Stimulated activated CD4-positive, alpha-beta T cell treated with anti-CD3 and anti-CD28 coated beads, Interleukin-4, amount 100 ng/mL, for 1 hour (primary cell): ENCODE measurements at places on chromosomes 5 and 9.

DNA sequence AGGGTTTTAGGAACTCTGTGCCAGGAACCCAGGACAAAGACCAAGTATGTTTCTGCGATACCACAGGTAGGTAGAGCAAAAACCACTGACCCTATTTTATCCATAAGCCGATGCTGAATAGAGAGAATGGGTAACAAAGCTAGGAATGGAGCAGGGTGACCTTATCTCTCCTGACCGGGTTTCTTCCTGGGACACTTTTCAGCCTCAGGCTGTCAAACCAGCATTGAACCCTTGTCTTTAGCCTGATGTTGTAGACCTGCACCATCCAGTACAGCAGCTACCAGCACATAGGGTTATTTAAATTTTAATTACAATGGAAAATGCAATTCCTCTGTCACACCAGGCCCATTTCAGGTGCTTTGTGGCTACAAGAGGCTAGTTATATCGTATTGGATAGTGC lies 43.1 kb upstream of the DMRT3 start:
- no peak for DNase-seq

GRCh38 chr5:170438581-170438980 lies 49.4 kb upstream of the KCNMB1 start:
- DNase-seq: no peak

DNA sequence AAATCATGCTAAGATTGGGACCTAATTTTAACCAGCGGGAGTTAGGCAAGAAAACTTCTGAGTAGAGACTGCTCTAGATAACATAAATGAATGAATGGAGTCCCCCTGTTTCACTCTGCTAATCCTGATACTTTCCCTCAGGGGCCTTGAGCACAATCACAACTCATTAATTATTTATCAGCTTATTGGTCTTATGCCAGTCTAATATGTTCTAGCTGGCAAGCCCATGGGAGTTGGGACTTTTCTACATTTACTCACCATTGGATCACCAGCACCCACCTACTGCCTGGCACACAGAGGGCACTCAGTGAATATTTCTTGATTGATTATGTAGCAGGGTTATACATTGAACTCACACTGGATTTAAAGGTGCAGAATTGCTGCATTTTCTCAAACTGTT lies 13.5 kb upstream of the TMED7 start:
- DNase-seq: no peak

GRCh38 chr9:29176231-29176630 lies 1603.0 kb upstream of the C9orf72 start:
- no peak for DNase-seq

DNA sequence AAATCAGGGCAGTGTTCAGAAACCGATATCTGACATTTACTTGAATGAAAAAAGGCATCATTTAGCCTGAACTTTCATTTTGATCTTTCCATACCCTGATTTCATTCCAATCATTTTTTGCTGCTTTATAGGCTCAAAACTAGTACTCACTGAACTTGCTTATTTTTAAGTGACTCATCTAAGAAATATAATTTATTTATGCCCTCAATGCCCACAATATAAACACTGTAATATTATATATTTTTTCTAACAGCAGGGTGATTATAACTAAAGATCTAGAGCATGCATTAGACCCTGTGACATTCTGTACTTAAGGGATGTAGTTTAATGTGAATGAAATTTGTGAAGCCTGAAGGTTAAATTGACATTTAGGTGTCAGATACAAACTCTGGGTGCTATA lies 446.1 kb upstream of the CDH10 start:
- no peak for DNase-seq

DNA sequence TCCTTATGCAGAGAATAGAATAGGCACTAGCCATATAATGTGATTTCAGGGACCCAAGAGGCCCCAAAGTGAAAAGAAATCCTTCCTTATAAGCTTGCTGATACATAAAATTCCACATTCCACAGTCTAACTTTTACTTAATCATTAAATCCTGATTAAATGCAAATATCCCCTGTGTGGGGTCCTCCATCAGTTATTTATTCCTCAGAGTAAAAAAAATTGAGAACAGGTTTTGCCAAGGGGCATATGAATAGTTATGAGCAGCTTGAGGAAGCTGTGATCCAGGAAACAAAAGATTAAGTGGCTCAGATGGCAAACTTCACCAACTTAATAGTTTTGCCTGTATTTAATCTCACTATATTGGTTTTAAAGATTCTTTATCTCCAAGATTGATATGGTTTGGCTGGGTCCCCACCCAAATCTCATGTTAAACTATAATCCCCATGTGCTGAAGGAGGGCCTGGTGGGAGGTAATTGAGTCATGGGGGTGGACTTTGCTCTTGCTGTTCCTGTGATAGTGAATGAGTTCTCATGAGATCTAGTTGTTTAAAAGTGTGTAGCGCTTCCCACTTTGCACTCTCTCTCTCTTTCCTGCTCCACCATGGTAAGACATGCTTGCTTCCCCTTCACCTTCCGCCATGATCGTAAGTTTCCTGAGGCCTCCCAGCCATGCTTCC lies 324.9 kb downstream of the NPR3 start:
- DNase-seq: no peak

DNA sequence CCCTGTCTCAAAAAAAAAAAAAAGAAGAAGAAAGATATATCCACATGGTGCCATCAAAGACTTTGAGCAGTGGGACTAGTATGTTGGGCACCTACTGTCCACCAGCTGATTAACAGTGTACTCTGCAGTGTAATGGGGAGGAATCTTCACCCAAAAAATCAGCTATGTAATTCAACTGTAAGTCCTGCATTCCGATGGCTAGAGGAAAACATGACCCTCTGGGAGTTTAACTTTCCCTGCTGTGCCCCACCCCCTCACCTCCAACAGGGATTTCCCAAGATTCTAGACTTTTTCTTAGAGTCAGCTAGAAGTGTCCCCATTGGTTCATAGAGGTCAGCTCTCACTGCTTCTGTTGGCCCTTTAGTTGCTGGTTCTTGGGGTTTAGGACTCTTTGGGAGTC lies 221.2 kb upstream of the CLINT1 start:
- DNase-seq: no peak

GRCh38 chr9:137237759-137238726 lies 3.0 kb upstream of the TUBB4B start:
- DNase-seq: no peak
